ENCODE measurements at places on chromosomes 2 and 18. TPM values are rescaled to one million over a fixed set of nuclear protein-coding genes. Genes with fewer than 3 reads are reported as not detected.

The UGT1A3 gene
- not detected for total RNA-seq

The COLEC11 gene
- total RNA-seq = not detected

The ABHD3 gene
- total RNA-seq = 4.7 TPM

The SLC4A5 gene
- not detected for total RNA-seq

GRCh38 chr2:2046497-2046896 is 284.6 kb downstream of the MYT1L start:
- no peak overlapping the region for H3K4me3 ChIP-seq
- DNase-seq = no peak
- peaks cover 4% of the 10 kb centered on the region for H3K36me3 ChIP-seq
- no peaks in the 10 kb centered on the region for H3K27me3 ChIP-seq
- no peaks in the 10 kb centered on the region for H3K4me1 ChIP-seq

- peak; percentile 81 for DNase-seq
- no peaks in the 10 kb centered on the region for H3K36me3 ChIP-seq
- H3K27me3 ChIP-seq = peaks cover 7% of the 10 kb centered on the region
- H3K4me1 ChIP-seq = no peaks in the 10 kb centered on the region
Measured at GRCh38 chr2:38146275-38146906, 70.4 kb upstream of the CYP1B1 start.

- H3K27me3 ChIP-seq = peaks cover 16% of the 10 kb centered on the region
- H3K36me3 ChIP-seq = no peaks in the 10 kb centered on the region
- no peak overlapping the region for H3K4me3 ChIP-seq
Measured at GRCh38 chr2:10772868-10773215, 39.7 kb downstream of the PDIA6 start.

DNA sequence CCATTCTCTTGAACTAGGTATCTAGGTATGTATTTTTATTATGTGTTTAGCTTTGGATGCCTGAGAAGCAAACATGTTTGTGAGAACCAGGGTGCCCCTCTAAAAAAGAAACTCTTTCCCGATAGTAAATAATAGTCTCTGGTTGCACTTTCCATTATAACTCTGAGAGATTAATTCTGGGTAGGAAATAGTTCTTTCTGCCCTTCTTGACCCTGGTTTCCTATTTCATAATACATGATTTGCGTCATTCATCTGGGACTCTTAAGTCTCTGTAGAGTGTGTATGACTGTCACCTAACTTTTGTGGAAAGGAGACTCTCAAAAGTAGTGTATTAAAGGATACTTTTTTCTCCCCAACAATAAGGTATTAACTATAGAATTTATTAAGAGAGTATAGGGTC is 31.5 kb downstream of the ACSL3 start:
- peaks cover 52% of the 10 kb centered on the region for H3K4me1 ChIP-seq
- peak overlapping the region; percentile 56 for H3K4me3 ChIP-seq
- H3K27me3 ChIP-seq = peaks cover 2% of the 10 kb centered on the region
- H3K36me3 ChIP-seq = peaks cover 20% of the 10 kb centered on the region

GRCh38 chr2:904246-905024 is 46.2 kb upstream of the SNTG2 start:
- H3K4me3 ChIP-seq = no peak overlapping the region
- DNase-seq = no peak
- H3K4me1 ChIP-seq = no peaks in the 10 kb centered on the region
- H3K27me3 ChIP-seq = peaks cover 1% of the 10 kb centered on the region
- no peak overlapping the region for H3K27ac ChIP-seq

GRCh38 chr2:118061135-118061955 is 26.9 kb upstream of the INSIG2 start:
- H3K36me3 ChIP-seq = no peaks in the 10 kb centered on the region
- peak; percentile 60 for DNase-seq
- peaks cover 19% of the 10 kb centered on the region for H3K27me3 ChIP-seq

DNA sequence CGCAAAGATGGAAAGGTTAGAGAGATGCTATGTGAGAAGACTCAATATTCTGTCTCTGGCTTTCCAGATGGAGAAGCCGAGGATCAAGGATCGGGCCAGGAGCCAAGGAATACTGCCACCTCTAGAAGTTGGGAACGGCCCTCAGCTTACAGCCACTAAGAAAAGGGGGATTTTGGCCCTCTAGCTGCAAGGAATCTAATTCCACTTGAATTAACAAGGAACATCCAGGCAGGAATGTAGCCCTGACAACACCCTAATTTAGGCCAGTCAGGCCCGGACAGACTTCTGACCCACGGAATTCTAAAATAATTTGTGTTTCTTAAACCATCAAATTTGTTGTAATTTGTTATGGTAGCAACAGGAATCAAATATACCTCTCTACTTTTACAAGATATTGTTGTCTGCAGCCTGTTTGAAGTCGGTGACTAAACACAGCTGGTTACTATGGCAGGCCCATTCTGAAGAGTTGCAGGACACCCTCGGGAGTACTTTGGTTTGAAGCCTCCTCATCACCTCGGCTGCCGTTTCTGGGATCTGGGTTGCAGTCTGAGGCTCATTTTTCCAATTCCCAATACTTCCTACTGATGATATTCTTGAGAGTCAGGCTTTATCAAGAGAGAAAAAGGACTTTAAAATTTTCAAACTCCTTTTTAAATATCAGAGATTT is 1131.2 kb downstream of the TSN start:
- no peaks in the 10 kb centered on the region for H3K4me1 ChIP-seq
- no peak overlapping the region for H3K27ac ChIP-seq
- no peaks in the 10 kb centered on the region for H3K27me3 ChIP-seq
- no peaks in the 10 kb centered on the region for H3K36me3 ChIP-seq

DNA sequence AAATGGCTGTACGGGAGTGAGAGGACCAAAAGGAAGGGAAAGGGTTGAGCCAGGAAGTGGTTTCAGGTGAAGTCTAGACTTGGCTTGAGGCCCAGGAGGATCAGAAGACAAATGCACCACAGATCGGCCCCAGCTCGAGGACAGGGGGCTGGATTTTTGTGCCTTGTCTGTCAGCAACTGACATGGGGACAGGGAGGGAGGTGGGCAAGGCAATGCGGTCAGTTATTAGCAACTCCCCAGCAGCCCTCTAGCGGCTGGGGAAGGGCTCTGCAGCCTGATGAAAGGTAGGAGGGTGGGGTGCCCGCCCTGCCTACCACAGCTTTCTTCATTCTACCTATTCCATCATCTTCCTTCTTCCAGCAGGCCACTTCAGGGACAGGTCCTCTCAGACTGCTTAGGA is 50.0 kb downstream of the CPO start:
- no peaks in the 10 kb centered on the region for H3K36me3 ChIP-seq
- H3K4me1 ChIP-seq = peaks cover 14% of the 10 kb centered on the region
- no peak for DNase-seq
- H3K4me3 ChIP-seq = no peak overlapping the region
- no peaks in the 10 kb centered on the region for H3K27me3 ChIP-seq

- no peak overlapping the region for H3K27ac ChIP-seq
- H3K36me3 ChIP-seq = peaks cover 40% of the 10 kb centered on the region
Measured at GRCh38 chr2:217873371-217873770, 129.4 kb downstream of the TNS1 start.

Data from HFFc6 (cell line).